Fibroblast of skin of left biceps (primary cell): ENCODE measurements at places on chromosomes 6 and 20.

- DNase-seq: peak; percentile 37
Observed at GRCh38 chr20:8073024-8073832, 53.7 kb upstream of the TMX4 start.

DNA sequence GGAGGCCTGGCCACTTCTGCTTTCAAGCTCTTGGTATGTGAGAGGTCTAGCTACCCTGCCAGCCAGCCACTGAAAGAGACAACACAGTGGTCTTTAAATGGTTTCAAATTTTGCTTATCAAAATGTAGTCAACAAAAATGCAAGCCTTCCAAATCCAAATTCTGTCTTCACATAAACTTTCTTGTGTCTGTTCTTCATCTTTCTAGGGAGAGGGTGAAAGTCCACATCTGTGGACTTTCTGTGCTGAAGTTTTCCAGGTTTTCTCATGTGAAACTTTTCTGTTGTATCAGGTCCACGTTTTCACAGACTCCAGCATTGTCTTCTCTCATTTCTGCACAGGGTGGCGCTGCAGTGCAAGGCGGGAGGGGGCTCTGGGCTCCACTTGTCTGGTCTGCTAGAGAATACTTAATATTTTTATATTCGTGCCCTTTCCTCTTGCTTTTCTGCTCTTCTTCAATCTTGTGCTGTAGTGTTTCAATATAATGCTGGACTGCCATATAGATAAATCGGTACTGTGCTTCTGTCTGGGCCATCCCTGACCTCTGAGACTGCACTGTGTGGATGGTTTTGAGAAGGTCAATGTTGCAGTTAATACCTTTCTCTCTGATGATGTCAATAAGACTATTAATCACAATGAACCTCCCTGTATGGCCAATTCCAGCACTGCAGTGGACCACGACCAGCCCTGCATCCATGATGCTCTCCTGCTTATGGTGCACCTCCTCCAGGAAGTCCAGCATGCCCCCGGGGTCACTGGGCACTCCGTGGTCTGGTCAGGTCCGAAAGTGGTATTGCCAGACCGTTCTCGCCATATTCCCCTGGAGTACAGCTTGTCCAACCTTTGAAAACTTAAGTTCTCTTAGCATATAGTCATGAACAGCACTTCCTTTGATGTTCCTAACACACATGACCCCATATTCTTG, 161.6 kb upstream of the TNFAIP3 start:
- DNase-seq: no peak

GRCh38 chr20:63795178-63795830, 35.8 kb downstream of the ZBTB46 start:
- no peak for DNase-seq

DNA sequence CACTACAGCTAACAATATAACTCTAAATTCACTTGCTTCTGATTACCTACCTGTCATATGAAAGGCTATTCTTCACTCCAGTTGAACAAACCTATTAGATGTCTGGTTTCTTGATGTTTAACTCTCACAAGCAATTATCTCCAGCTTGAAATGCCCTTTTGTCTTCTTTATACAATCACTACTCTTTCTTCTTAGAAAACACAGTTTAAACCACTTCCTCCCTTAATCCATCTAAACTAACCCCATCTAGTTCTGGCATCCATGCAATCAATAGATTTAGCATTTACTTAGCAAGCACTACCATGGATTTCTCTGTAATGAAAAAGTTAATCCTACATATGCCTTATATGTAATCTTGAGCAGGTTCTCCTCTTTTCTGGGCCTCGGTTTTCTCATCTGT, 127.3 kb downstream of the ATXN1 start:
- DNase-seq: no peak

GRCh38 chr6:40408786-40409542, 178.2 kb downstream of the LRFN2 start:
- no peak for DNase-seq

DNA sequence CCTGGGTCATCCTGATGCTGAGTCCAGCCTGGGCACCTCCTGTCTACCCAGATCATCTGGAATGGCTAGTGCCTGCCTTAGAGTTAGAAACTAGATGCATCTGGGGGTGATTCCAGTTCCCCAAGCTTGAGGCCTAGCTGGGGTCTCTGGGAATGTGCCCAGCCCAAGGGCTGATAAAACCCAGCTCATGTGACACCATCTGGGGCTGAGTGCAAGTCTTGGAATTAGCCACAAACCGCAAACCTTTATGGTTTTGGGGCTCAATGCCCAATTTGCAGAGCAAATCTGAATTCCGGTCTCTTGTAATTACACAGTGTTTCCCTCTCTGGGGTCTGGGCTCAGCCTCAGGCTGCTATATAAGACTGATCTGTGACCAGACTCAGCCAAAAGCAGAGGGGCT, at the start of gene BPIFB4:
Gene BPIFB4, plus strand, starts transcription at position 385 of the 400 bp plus-strand sequence. CDS start 1,884 bp downstream, outside the sequence.
- peak; percentile 28 for DNase-seq

- no peak for DNase-seq
Observed at GRCh38 chr6:106574741-106575458, 54.4 kb downstream of the RTN4IP1 start.

- no peak for DNase-seq
Observed at GRCh38 chr6:125258651-125259353, 43.0 kb downstream of the HDDC2 start.

GRCh38 chr6:44837255-44837654, 449.7 kb downstream of the CDC5L start:
- no peak for DNase-seq

GRCh38 chr6:44053106-44053756, 74.0 kb downstream of the MRPL14 start:
- no peak for DNase-seq

- no peak for DNase-seq
Observed at GRCh38 chr20:33570743-33571142, 80.8 kb downstream of the CBFA2T2 start.

DNA sequence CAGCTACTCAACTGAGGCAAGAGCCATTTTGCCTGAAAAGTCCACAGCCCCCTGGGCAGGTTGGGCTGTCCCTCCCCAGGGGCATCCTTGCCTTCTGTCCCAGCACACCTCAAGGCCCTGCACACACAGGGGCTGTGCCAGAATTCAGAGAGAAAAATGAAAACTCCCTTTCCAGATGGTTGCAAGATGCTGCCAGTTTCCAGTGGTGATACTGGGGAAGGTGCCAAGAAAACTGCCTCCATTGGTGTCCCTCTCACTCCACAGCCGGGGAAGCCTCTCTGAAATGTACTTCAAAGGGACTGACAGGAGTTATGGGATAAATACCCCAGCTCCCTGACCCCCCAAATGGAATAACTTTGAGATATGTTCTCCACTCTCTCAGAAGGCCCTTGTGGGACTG, 154.2 kb upstream of the MAFB start:
- no peak for DNase-seq

- no peak for DNase-seq
Observed at GRCh38 chr6:92109956-92110355, 1309.4 kb downstream of the EPHA7 start.

- DNase-seq: no peak
Observed at GRCh38 chr6:56851541-56852259, 103.2 kb upstream of the BEND6 start.

DNA sequence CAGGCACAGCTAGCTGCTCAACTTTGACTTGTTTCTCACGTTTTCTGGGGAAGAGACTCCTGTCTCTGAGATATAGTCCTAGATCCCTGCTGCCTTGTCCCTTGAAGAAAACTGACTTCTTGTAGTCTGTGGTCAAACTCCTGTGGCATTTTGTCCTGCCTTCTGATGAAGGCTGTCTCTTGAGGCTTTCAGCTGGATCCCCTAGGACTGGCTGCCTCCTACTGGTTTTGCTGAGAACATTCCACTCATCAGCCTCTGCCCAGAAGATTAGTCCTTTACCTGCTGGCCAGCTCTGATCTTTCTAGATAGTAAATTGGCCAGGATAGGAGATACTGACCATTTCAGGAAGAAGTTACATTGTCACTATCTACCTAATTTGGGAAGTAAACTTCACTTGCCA, 71.9 kb upstream of the CNR1 start:
- no peak for DNase-seq

GRCh38 chr20:634148-634925, 18.7 kb downstream of the SRXN1 start:
- no peak for DNase-seq

DNA sequence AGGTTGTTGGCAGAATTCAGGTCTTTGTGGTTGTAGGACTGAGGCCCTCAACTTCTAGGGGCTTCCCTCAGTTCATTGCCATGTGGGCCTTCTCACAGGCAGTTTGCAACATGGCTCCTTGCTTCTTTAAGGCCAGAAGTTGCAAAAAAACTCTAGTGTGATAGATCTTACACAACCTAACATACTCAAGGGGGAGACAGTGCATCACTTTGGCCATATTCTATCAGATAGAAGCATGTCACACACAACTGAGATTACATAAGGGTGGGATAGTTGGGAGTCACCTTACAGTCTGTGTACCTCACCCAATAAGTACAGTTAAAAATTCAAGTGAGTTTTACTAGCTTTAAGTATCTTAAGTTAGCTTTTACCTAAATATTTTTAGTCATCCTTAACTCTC, 1.6 kb downstream of the SIRPD start:
- no peak for DNase-seq

GRCh38 chr6:3287976-3288707, 29.4 kb downstream of the PSMG4 start:
- no peak for DNase-seq

DNA sequence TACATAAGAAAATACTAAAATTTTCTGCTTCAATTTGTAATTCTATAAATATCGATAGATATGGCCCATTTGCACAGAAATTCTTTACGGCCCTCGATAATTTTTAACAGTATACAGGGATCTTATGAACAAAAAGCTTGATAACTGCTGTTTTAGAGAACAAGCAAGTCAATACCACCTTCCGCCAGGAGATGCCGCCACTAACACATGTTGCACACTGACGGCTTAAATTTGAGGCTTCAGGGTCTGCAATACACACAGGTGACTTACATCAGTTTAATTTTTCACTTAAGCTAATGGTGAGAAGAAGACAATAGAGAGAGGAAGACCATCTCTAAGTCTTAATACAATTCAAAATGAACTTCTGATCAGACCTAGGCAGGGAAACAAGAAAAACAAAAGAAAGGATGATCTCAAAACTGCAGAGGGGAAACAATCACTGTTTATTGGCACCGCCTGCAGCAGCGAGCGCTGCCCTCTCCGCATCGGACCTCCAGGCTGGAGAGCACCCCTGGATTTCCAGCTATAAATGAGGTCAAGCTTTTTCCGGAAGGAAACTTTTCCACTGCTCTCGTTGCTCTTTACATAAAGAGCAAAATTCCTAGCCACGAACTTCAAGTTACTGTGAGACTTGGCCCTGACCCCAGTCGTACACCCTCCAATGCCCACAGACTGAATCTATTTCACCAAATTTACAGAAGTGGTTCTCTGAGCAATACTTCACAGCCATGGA, 53.9 kb downstream of the OTOR start:
- no peak for DNase-seq

DNA sequence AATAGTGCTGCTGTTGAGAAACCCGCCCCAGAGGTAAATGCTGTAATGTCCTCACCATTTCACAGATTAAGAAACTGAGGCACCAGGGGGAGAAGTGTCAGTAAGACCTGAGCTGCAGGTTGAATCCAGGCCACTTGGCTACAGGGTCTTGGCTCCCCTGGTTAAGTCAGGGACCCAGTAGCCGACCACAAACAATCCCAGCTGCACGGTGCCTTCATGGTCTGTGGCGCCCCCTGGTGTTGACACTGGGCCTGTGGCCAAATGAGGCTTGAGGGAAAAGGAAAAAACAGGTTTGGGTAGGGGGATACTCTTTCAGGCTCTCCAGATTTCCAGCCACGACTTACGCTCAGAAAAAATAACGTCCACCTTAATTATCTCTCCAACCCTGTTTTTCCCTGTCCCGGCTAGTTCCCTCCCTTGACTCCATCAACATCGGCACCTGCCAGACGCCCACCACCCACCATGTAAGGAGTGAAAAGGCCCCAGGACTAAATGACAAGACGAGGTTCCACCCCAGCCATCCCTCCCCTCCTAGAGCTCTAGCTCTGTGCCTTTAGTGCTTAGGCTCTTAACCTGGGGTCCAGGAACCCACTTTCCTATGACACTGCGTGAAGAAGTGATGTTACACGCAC, 47.7 kb upstream of the POLR1H start:
- DNase-seq: no peak

DNA sequence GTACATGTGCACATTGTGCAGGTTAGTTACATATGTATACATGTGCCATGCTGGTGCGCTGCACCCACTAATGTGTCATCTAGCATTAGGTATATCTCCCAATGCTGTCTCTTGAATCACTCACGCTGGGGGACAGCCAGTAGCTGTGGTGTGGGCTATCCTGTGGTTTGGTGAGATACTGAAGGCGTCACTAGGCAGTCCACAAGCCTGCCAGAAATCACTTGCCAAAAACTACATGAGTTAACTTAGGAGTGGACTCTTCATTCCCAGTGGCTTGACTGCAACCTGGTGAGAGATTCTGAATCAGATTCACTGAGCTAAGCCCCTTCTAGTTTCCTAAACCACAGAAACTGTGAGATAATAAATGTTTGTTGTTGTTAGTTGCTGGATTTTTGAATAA, 191.3 kb downstream of the TSHZ2 start:
- peak; percentile 31 for DNase-seq

DNA sequence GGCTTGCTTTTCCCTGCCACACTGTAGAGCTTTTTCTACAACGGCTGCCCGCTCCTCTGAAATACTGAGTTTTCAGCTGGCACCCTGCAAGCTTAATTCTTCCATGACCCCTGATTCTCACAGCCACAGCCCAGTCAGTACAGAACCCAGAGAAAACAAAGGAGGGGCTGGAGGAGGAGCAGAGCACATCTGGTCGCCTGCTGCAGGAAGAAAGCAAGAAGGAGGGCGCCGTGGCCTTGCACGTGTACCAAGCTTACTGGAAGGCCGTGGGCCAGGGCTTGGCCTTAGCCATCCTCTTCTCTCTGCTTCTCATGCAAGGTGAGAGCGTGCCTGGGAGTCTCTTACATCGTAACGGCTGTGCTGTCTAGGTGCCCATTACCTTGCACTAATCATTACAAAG, 11.3 kb downstream of the DLK2 start:
- no peak for DNase-seq

GRCh38 chr20:31716818-31717477, 5.7 kb downstream of the BCL2L1 start:
- no peak for DNase-seq

DNA sequence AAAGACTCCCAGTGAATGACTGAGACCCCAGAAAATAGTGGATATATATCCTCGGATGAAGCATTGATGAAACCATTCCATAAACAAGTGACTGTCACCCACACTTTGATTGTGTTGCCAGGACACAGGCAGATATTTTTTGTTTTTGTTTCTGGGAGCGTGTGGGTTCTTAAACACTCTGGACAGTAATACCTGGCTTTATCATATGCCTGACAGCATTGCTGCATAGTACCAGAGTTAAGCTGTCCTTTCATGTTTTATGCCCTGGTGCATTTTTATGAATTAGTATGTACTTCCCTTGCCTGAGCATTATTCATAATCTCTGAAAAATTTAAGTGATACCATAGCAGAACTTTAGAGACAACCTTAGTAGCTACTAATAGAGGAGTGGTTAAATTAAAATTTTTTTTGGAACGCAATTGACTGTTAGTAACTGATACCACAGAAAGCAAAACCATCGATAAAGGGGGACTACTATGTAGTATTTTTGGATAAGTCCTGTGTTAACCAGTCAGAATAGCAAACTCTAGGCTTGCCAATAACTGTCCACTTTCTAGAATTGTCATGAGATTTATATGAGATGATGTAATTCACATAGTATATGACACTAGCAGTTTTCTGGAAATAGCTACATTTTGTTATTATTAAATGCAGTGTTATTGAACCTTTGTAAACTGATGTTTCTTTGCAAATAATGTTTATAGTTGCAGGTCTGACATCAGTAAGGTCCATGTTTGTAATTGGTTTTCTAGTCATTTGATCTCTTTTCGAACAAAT, 30.4 kb downstream of the SENP6 start:
- DNase-seq: no peak
